ENCODE measurements at places on chromosomes 7 and 10.

DNA sequence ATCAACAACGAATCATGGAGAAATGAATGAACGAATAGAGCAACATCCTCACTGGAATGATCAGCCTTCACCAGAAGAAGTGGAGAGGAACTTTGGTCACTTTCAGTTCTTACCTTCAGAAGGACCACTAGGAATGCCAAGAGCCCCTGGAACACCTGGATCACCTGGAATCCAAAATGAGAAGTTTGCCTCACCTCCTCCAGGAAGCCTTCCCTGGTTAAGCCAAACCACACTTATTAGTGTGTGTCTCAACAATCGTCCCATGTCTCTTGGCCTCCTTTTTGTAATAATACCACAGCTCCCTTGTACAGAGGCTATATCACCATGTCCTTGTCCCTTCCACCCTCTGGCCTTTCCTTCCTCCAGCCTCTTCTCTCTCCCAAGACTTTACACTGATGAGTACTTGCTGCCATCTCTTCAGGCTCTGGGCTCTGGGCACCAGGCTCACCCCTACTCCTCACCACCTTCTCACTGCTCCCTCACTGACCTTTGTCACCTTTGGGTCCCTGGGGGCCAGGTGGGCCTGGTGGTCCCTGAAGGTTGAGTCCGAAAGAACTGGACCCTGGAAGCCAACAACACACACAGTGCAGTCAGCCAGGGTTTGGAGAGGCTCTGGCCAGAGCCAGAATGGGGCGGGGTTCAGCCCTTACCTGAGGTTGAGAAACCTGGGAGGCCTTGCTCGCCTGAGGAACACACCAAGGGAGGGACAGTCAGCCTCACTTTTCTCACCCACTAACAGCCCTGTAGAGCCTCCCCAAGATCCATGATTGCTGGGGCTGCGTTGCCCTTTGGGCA lies 46.5 kb downstream of the COL17A1 start:
- no peak for DNase-seq

DNA sequence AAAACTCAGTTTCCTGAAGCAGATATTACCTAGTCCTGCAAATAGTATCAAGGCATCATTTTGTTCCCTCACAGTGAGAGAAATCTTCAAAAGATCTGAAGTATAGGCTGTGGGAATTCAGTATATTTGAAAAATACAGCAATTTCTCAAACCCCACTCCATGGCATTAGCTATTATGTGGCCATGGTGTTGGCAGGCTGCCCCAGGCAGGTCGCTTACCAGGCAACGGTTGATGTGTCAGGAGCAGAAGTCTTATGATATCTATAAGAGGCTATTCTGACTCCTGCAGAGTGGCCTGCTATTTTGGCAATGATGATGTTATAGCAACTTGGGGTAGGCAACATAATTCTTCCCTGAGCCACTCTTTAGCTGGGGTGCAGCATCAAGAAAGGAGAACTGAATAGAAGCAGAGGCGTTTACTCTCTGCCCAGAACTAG lies 187.9 kb downstream of the PLXDC2 start:
- DNase-seq: no peak

DNA sequence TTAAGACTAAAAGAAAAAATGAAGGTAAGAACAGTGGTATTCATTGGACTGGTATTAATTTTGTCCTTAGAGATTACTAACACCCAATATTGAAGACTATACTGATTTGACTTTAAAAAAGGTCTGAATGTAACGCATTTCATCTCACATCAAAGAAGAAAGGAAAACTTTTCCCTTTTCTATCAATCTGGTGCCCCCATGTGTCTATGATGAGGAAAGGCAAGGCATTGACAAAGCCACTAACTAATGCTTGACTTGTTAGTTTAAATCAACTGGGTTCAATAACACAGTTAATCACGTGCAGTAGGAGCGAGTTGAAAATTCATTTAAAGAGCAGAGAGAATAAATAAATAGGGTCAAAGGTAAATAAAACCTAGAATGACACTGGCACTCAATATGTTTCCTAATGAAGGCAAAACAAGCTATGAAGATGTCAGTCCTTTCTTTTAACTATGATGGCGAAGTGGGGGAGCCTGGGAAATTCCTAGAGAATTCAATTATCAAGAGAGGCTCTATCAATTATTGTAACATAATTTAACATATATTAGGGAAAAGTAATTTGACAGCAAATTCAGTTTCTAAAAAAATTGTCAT lies 180.9 kb downstream of the ANK3 start:
- peak; percentile 87 for DNase-seq

GRCh38 chr7:5696346-5697110 lies 84.9 kb downstream of the RNF216 start:
- DNase-seq: no peak

- no peak for DNase-seq
Observed at GRCh38 chr10:43108951-43109350, 29.3 kb upstream of the CSGALNACT2 start.

DNA sequence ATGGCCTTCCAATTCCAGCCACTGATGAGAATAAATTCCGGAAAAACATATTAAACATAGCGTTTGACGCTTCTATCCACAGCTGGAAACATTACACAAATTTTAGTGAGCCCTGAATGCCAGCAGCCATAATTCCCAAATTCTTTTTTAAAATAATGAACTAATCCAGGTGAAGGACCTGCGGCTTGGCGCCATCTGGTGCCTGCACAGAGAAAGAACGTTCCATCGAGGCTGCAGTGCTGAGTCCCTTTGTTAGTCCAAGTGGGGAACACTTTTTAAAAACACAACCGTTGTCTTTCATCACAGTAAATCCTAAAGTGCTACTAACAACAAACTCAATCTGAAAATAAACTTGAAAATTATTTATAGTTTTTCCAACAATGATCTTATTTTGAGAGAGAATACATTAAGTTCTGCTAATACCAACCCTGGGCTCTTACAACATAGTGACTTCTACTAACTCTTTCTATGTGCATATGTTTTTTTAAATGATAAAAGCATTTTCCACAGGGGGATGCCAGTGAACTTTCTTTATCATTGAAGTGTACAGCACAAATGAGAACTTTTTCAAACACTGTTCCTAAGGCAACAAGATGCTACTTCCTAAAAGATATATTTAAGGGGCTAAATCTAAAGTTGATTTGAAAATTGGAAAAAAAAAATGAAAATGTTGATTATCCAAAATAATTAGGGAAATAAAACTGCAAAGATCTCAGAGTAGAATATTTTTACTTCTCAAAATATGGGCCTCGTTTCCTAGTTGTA lies 166.9 kb upstream of the RNF32 start:
- DNase-seq: peak; percentile 52

GRCh38 chr10:43448742-43449141 lies 11.8 kb downstream of the ZNF487 start:
- DNase-seq: no peak

GRCh38 chr7:27161721-27162560 lies 3.4 kb downstream of the HOXA9 start:
- DNase-seq: peak; percentile 39

DNA sequence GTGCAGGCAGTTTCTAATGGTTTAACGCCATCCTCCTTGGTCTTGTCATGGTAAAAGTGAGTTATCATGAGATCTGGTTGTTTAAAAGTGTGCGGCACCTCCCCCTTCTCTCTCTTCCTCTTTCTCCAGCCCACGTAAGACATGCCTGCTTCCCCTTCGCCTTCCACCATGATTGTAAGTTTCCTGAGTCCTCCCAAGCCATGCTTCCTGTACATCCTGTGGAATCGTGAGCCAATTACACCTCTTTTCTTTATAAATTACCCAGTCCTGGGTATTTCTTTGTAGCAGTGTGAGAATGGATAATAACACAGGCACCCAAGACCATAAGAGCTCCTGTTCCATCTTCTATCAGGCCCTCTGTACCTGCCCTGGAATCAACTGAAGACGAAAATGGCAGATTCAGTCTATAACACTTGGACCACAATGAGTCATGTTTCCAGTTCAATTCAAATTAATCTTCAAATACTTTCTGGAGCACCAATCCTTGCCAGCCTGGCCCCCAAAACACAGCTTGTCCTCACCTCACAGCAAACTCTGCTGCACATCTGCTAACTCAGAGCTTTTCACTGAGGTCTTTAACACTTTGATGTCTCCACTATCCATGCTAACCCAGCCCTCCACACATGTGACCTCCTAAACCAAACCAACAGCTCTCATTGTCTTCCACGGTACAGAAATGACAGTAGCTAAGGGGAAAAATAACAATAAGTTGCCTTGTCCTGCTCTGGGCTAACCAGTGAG lies 73.2 kb downstream of the SFMBT2 start:
- DNase-seq: no peak

- DNase-seq: no peak
Observed at GRCh38 chr7:149422914-149423301, 38.0 kb downstream of the ZNF777 start.

DNA sequence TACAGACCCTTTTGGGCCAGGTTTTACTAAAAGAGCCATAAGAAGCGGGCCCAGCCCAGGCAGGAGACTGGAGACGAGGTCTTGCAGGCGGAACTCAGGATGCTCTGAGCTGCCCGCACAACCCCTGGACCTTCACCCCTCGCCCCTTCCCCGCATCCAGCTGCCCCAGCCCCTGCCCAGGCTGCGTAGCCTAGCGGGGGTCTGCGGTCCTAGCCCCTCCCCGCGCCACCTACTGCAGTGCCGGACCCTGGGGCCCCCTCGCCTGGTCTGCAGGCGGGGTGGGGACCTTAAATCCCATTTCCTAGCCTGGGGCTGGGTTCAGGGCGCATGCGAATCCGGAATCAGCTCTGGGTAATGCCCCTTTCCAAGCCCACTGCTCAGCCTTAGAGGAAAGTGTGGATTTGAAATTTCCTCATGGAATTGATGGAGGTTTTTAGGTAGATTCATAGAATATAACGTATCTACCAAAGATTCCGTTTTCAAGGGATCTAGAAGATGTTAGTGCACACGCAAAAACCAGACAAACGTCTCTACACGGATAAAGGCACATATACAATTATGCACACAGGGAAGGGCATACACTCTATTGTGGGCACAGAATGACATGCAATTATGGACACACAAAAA lies 546 bp upstream of the HOXA3 start:
- DNase-seq: no peak

GRCh38 chr10:24899571-24899970 lies 52.8 kb downstream of the PRTFDC1 start:
- no peak for DNase-seq

- no peak for DNase-seq
Observed at GRCh38 chr7:153152801-153153422, 393.4 kb downstream of the ACTR3B start.

Measured in PC-3 (cell line).